ENCODE measurements at places on chromosomes 6 and 20.

DNA sequence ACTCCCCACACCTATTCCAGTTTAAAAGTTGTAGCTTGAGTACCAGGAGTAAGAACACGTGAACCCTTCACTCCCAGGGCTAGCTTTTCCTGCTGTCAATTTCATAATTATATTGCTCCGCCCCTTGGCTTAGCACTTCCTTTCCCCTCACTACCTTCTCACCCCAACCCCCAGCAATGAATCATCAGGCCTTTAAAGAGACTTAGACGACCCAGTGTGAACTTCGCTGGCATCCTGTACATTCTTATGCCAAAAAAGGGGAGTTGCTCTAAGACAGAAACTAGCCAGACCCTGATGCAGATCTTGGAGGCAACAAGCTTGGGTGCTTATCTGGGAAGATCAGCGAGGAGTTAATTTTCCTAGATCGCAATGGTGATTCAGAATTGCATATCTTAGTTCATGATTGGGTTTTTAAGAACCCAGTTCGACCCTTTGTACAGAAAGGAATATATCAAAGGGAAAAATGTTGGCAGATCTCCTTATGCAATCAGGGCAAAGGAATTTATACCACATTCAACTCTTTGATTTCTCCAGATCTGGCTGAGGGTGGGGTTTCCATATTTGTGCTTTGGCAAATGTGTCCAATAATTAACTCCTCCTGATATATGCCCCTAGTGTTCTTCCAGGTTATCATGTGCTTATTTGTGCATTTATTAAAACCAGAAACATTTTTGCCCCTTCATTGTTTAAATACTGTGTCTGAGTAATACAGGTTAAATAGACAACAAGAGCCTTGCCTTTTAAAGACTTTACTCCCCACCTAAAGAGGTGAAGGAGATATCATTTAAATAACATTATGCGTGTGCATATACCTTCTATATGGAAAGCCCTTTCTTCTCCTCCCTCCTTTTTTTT, 8.1 kb upstream of the ATXN1 start:
- no peak for DNase-seq

GRCh38 chr6:46618726-46619125, 33.9 kb downstream of the CYP39A1 start:
- no peak for DNase-seq

DNA sequence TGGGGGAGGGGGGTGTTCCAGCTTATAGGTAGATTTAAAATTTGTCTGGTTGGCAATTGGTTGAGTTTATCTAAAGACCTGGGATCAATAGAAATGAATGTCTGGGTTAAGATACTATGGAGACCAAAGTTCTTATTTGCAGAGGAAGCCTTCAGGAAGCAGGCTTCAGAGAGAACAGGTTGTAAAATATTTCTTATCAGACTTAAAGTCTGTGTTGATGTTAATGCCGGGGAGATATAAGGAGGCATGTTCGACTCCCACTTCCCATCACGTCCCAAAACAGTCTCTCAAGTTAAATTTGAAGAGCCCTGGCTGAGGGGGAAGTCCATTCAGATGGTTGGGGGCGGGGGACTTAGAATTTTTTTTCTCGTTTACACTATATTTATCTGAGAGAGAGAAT, 12.3 kb upstream of the BLCAP start:
- no peak for DNase-seq

- DNase-seq, result no peak
These were observed 245.2 kb downstream of the SLC24A3 start for GRCh38 chr20:19457611-19458010.

Measured in cerebellar nuclear complex (tissue), 1 donor.